ENCODE measurements at places on chromosomes 7 and 10.

DNA sequence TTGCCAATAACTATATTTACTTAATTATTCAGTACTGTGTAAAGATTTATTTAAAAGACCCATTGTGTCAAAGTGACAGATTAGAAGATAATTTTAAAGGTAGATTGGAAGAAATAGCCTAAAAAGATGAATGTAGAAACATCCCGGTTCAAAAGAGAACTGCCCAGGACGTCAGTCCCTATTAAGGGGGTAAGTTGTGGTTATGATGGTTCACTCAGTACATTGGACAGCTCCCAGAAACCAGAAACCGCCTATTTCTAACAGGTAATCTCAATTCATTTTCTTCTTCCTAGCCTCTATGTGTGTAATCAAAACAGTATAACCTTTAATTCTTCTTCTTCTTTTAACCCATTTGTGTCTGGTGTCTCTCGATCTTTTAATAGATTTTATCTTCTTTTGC, 1.5 kb upstream of the FERD3L start:
- no peak for DNase-seq

DNA sequence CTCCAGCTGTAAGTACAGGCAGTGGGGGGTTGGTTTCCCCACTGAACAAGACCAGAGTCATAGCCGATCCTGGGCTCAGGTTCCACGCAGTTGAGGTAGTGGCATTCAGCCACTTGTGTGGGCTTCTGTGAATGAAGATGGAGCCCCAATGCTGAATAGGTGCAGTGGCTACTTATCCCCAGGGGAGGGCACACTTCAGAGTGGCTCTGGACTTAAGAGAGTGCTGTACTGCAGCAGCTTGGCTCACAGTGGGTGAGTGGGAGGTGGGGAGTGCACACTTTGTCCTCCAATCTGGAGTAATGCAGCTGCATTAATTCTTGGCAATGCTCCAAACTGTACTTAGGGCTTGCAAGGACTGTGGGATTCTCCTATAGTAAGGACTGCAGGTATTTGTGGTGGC, 81.9 kb downstream of the BUB3 start:
- no peak for DNase-seq

- DNase-seq: no peak
These were observed 10.8 kb downstream of the COL1A2 start for GRCh38 chr7:94405506-94405905.

- no peak for DNase-seq
These were observed 37.4 kb downstream of the LRRC72 start for GRCh38 chr7:16564023-16564380.

DNA sequence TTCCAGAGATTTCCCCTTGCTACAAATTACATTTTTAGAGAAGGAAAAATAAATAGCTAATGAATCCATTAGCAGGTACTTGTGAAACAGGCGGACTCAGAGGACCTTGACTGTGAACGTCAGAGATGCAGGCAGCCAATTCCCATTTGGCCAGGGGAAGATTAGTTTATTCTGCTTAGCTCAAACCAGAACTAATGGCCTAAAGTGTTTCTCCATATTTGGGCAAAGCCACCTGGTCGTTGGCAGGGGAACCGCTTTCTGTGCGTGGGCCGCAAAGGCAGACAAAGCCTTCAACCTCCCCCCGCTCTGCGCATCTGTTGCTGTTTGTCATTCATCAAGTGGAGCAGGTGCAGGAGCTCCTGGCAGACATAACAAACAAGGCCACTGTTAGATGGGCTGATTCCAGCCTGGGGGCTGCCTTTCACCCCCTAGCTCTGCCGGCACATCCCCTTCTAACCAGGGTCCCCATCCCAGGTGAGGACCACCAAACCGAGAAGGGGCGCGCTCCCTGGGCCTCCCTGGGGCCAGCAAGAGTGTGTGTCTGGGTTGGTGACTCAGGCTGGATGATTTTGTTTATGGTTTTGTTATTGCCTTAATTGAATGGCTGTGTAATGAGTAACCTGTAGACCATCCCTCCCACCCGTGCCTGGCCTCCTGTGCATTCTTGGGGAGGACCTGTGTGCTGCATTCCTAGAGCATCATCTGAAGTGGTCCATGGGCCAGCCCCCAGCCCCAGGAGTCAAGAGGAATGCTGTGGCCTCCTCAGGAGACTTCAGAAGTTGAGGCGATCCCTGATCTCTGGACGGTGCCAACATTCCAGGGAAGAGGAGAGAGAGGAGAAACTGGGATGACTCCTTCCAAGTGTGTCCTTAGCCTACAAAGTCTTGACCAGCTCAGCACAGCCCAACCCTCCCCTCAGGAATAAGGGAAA, 14.5 kb upstream of the CPA1 start:
- no peak for DNase-seq

GRCh38 chr7:144786522-144786921, 49.3 kb downstream of the TPK1 start:
- no peak for DNase-seq

GRCh38 chr7:3244241-3244814, 56.7 kb upstream of the SDK1 start:
- DNase-seq: no peak

- no peak for DNase-seq
These were observed 9.1 kb downstream of the USP6NL start for GRCh38 chr10:11602358-11602757.

GRCh38 chr10:87960230-87960629, 96.8 kb downstream of the PTEN start:
- DNase-seq: no peak

DNA sequence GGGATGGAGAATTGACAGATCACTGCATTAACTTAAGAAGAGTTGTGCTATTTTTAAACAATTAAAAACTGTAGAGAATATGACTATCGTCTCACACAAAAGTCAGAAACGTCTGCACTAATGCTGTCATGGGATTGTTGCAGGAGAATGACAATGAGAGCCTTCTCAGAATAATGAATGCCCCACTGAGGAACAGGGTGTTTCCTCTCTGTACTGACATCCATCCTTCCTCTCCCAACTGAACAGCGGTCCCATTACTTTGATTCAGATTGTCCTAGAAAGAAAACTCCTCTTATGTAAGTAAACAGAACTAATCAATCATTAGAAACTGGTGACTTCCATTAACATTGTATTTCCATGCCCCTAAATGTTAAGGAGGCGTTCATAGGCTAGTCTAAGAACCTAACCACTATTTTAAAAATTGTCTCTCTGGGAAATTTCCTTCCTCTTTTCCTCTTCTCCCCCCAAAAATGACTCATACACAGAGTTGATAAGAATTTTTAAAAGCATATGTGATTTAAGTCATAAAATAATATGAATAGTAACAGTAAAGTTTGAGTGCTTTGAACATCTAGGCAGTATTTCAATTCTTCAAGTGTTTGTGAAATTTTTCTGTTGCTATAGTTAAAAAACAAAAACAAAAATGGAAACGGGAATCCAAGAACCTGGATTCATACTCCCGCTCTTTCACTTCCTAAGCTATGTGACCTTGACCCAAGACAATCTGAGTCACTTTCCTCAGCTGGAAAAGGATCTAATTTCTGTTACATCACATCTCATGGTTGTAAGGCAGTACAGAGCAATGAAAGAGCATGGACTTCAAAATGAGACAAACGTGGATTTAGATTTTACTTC, 12.7 kb upstream of the MACC1 start:
- no peak for DNase-seq

- DNase-seq: no peak
These were observed 70.5 kb upstream of the COL13A1 start for GRCh38 chr10:69731184-69731583.

GRCh38 chr7:123011766-123012369, 16.4 kb upstream of the TAS2R16 start:
- DNase-seq: no peak

- DNase-seq: no peak
These were observed 67.4 kb downstream of the HHEX start for GRCh38 chr10:92757066-92757710.

DNA sequence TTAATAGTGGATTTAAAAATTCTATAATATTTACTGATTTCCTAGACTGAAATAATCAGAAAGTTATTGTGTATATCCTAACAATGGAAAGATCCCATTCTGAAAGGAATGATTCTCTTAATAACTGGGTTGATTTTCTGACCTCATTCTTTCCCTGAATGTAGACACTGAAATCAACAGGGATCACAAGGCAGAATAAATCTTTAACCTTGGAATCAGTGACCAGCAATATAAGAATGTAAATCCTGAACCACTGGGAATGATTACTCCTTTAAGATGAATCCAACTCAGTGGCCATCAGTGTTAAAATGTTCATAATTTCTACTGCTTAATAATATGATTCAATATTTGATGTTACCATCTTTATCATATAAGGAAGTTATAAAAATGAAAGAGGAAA, 47.6 kb downstream of the ANKRD26 start:
- no peak for DNase-seq

- no peak for DNase-seq
These were observed 38.0 kb downstream of the NOC3L start for GRCh38 chr10:94324609-94325233.

GRCh38 chr10:5971315-5971832, 6.0 kb downstream of the IL15RA start:
- no peak for DNase-seq

DNA sequence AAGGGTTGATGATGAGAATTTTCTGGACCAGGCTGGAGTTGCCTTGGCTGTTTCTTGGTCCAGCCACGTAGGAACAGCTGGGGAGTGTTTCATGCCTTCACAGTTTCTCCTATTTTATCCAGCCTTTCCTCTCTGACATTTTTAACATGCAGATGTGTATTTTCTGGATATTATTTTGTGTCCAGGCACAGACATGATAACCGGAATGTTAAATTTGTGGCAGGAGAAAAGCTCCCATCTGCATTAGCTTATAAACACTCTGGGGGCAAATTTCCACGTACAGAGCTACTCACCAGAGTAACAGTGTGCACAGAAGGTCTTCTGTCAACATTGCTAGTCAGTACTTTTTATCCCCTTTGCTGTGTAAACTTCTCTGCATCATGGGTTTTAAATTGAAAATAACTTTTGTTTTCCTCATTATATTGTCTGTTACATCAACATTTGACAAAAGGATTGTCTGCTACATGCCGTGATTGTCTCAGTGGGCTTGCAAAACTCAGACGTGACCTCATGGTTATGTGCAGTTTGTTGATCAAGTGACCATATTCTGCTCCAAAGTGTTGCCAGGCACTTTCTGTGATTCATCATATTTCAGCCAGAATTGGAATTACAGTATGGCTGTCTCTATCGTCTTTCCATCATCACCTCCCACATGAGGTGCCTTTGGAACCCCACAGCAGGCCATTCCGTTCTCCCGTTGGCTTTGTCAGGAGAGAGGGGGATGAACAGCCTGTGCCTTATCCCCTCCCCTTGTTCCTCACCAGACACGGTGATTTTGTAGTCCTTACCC, 41.4 kb downstream of the INSYN2A start:
- no peak for DNase-seq

DNA sequence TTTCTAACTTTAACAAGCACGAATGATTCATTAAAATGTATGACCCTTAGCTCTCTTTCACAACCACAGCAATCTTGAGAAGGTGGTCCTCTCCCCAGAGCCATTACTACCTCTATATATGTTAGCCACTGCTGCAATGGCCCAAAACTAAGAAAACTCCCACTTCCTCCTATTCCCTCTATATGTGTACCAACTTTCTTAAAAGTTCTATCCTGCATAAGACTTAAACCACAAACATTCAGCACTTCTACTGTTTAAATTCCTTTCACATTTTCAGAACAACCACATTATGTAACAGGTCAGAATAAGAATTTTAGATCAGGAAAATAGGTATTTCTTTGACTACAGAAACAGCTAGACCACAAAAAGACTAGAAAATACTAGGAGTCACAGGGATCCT, 36.2 kb downstream of the WASL start:
- no peak for DNase-seq

DNA sequence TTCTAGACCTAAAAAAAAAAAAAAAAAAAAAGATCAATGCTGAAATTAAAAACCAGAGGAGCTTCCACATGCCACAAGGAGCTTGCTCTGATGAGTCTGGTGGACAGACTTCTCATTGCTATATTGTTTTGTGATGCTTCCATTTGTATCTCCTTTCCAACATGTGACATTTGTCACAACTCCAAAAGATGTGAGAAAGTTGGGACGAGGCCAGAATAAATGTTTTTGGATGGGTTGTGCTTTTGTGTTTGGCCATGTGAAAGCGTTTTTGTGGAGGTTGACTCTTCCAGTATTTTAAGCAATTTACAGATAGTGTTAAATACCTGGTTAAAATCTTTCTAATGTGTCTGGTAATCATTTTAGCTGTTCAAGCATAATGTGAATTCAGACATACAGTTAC, 280.1 kb downstream of the SKAP2 start:
- DNase-seq: no peak

- no peak for DNase-seq
These were observed 138.3 kb upstream of the FGFR2 start for GRCh38 chr10:121736315-121737130.

DNA sequence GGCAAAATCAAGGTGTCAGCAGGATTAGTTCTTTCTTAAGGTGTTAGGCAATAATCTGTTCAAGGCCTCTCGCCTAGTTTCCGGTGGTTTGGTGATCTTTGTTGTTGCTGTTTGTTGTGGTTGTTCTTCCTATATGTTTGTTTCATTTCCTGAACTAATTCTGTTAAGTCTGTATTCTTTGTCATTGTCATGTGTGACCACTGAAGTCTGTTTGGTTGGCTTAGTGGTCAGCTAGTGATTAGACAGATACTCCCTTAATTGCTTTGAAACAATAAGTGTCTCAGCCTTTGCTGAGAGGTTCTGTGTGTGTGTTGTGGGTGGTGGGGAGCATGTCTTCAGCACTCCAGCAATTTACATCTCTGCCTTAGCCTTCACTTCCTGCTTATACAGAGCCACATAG, 46.0 kb downstream of the ABCC2 start:
- DNase-seq: no peak

DNA sequence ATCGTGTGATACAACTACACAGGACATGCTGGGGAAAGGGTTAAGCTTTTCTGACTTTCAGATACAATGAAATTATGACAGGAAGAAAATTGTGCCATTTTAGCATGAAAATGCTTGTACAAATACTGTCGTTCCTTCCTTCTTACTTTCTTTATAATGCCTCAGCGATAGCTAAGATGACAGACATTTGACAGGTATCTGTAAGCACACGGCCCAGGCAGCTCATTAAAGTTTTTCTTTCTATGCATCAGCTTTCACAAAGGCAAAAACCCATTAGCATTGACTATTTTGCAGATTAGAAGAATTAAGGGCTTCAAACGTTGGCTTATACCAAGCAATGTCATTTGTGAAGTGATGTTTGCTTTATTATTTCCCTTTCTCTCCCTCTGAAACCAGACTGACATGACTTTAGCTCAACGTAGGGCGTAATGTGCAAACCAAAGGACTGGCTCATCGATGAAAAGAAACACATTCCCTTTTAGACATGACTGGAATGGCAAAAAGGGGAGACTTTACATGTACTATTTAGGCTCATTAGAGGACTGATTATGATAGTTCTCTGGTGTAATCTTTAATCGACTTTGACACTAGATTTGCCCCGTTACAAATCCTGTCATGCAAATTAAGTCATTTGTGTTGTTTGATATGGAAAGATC, 258.4 kb upstream of the SP8 start:
- DNase-seq: no peak

DNA sequence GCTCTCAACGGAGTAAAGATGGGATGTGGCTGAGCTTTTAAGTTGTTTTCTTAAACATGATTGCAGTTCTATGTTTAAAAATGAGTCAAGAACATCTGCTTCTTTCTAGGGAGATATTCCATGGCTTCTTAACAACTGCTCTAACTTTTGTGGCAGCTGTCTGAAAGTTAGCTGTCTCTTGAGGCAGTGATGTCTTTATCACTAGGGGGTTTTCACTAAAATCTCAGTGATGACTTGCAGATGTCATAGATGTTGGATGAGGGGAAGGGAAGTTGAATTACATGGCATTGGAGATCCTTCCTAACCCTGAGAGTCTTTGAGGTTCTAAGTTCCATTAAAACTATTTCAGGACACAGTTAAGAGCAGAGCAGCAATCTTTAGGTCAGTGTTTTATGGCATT, 43.5 kb downstream of the PRKG1 start:
- no peak for DNase-seq
